ENCODE measurements at places on chromosomes 16 and 17.
A peak's percentile ranks its signal among the peaks of the same experiment; 100 is the strongest.

DNA sequence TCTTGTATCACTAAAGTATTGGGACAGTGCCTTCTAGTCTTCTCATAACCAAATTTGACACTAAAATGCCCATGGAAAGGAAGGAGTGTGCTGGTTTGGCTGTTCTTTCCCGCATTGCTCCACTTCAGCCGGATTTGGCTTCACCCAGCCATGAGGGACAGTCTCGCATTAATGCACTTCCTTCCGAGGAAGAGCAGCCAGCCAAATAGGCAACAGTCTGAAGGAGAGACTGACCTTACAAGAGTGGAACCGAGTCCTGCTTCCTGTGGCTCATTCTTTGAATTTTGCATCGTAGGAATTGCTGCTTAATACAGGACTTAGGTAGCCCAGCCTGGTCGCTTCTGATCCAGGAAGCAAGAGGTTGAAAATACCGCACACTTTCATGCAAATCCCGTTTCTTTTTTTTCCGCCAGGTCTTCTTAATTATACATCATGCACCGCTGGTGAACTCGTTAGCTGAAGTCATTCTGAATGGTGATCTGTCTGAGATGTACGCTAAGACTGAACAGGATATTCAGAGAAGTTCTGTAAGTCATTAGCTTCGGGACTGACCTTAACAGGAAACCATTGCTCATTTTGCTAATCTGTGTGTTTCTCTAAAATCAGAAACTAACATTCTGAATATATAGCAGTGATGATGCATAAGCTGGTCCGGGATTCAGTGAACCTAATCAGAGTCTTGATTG is 38.2 kb downstream of the CLEC16A start:
- no peak overlapping the region for H3K27ac ChIP-seq
- peaks cover 14% of the 10 kb centered on the region for H3K4me1 ChIP-seq
- H3K4me3 ChIP-seq = no peak overlapping the region
- peaks cover 13% of the 10 kb centered on the region for H3K36me3 ChIP-seq

GRCh38 chr16:55503726-55504550 is 4.9 kb upstream of the LPCAT2 start:
- no peak for DNase-seq
- H3K4me3 ChIP-seq = no peak overlapping the region
- peaks cover 3% of the 10 kb centered on the region for H3K4me1 ChIP-seq
- H3K36me3 ChIP-seq = peaks cover 23% of the 10 kb centered on the region

DNA sequence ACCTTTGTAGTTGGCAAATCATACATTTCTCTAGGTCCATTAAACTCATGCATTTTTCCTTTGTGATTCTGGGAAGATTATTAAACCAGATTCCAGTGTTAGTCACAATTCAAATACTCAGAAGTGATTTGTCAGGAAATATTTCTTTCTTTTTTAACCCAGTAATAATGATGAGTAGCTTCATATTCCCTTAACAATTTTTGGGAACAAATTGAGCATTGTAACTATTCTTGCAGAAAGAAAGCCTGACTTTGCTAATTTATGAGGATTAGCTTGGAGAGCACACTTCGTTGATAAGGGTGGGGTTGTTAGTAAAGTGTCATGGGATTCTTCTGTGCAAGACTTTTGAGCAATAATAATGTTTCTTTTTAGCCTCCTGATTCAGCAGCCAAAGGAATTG is 18.7 kb upstream of the KRT24 start:
- no peaks in the 10 kb centered on the region for H3K27me3 ChIP-seq
- no peak for DNase-seq
- no peak overlapping the region for H3K27ac ChIP-seq
- H3K36me3 ChIP-seq = no peaks in the 10 kb centered on the region
- no peaks in the 10 kb centered on the region for H3K4me1 ChIP-seq
- no peak overlapping the region for H3K4me3 ChIP-seq

GRCh38 chr16:85659805-85660511 is 28.8 kb downstream of the GINS2 start:
- H3K36me3 ChIP-seq = peaks cover 73% of the 10 kb centered on the region
- no peak for DNase-seq
- H3K4me1 ChIP-seq = no peaks in the 10 kb centered on the region
- H3K27me3 ChIP-seq = no peaks in the 10 kb centered on the region
- H3K4me3 ChIP-seq = no peak overlapping the region
- no peak overlapping the region for H3K27ac ChIP-seq

DNA sequence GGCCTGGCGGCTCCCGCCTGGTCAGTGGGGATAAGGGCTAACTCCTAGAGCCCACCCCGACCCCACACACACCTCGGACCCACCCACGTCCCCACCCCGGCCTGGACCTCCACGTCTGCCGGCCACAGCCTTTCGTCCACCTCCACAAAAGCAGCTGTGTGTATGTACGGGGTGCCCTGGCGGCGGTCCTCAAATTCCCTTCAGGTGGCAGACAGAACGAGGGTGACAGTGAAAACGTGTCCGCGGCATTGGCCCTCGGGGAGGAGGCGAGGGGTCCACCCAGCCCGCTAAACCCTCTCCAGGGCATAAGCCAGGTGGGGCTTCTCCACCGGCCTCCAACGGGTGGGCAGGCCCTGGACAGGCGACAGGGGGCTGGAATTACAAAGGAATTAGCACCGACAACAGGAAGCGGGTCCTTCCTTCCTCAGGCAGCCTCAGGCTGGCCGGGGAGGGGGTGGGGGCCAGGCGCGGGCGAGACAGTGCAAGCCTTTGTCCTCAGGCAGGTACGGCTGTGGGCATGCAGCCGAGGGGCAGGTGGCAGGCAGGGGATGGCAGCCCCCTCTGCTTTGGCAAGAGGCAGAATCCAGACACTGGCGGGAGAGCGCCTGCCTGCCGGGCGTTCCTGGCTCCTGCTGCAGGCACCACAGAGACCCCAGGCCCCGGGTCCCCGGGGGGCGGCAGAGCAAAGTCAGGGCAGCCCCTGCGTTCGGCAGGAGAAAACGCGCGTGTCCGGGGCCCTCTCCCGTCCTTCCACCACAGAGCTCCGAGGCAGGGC is 12.3 kb upstream of the PITPNA start:
- no peak for DNase-seq
- H3K4me3 ChIP-seq = no peak overlapping the region
- H3K27me3 ChIP-seq = no peaks in the 10 kb centered on the region

DNA sequence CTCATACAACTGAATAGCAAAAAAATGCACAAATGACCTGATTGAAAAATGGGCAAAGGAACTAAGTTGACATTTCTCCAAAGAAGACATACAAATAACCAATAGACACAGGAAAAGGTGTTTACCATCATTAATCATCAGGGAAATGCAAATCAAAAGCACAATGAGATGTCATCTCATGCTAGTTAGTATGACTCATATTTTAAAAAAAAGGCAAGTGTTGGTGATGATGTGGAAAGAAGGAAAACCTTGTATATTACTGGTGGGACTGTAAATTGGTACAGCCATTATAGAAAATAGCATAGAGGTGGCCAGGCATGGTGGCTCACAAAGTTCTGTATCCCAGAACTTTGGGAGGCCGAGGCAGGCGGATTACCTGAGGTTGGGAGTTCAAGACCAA is 232.5 kb upstream of the ZFHX3 start:
- H3K36me3 ChIP-seq = no peaks in the 10 kb centered on the region
- H3K4me1 ChIP-seq = no peaks in the 10 kb centered on the region
- no peak for DNase-seq
- no peaks in the 10 kb centered on the region for H3K27me3 ChIP-seq

GRCh38 chr17:56910509-56911235 is 3.2 kb downstream of the TRIM25 start:
- DNase-seq = no peak
- H3K36me3 ChIP-seq = peaks cover 27% of the 10 kb centered on the region
- peaks cover 14% of the 10 kb centered on the region for H3K4me1 ChIP-seq
- peak overlapping the region; percentile 5 for H3K4me3 ChIP-seq

DNA sequence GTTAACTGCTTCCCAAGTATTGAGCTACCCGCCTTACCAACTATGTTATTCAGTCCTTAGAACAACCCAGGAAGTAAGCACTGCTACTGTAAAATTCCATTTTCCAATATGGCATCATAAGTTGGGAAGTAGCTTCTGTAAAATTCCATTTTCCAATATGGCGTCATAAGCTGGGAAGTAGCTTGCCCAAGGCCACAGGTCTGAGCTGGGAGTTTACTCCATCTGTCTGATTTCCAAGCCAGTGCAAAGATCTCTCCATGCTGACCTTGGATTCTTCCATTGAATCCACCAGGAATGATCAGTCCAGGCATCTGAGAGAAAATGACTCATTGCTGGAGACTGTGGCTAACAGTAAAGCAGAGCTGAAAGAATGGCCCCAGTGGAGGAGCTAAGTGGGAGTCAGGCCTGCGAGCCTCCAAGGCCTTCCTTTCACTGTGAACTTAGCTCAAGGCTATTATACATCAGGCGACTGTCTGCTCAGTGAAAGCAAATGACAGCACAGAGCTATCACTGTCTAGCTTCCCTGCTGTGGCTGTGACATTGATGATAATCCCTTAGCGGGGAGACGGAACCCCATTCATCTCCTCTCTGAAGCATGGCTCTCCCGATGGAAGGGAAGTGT is 430.4 kb downstream of the HAPSTR1 start:
- no peak for DNase-seq
- H3K36me3 ChIP-seq = no peaks in the 10 kb centered on the region
- H3K4me3 ChIP-seq = no peak overlapping the region
- H3K4me1 ChIP-seq = no peaks in the 10 kb centered on the region
- no peaks in the 10 kb centered on the region for H3K27me3 ChIP-seq
- H3K27ac ChIP-seq = no peak overlapping the region

- no peaks in the 10 kb centered on the region for H3K27me3 ChIP-seq
- H3K4me1 ChIP-seq = peaks cover 16% of the 10 kb centered on the region
- no peaks in the 10 kb centered on the region for H3K36me3 ChIP-seq
- DNase-seq = no peak
Observed at GRCh38 chr16:73065632-73066330, 17.9 kb upstream of the ZFHX3 start.

All from ascending aorta (tissue), 2 donors.